Camera-type eye (tissue), 1 donor: ENCODE measurements at places on chromosomes 6 and 20. TPM values are rescaled to one million over a fixed set of nuclear protein-coding genes. Genes with fewer than 3 reads are reported as not detected.

Gene MTO1
- total RNA-seq, result 39.6 TPM

Gene CGA
- total RNA-seq, result not detected

Gene KCNQ5
- 2.7 TPM for total RNA-seq

Gene UFL1
- 43.0 TPM for total RNA-seq
